ENCODE measurements at places on chromosomes 7 and 10.
A peak's percentile ranks its signal among the peaks of the same experiment; 100 is the strongest.

- DNase-seq = no peak
These were observed 51.4 kb downstream of the RBM20 start for GRCh38 chr10:110695539-110695886.

GRCh38 chr7:496528-497295 is 22.9 kb downstream of the PDGFA start:
- no peak for DNase-seq

DNA sequence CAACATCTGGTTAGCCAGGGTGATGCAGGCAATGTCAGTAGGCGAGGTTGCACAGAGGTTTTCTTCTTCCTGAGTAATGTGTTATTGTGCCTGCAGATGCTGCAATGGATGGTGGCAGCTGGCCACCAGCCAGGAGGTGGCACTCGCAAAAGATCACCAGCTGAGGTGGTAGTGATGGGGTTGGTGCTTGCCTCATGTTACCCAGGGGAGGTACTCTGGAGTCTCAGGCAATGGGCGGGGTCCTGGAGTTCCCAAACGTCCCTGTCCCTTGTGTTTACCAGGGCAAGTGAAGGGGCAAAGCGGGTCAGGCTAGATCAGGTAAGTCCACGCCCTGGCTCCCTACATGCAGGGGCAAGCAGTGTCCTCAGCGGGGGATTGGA is 21.1 kb downstream of the CLRN3 start:
- DNase-seq = no peak

DNA sequence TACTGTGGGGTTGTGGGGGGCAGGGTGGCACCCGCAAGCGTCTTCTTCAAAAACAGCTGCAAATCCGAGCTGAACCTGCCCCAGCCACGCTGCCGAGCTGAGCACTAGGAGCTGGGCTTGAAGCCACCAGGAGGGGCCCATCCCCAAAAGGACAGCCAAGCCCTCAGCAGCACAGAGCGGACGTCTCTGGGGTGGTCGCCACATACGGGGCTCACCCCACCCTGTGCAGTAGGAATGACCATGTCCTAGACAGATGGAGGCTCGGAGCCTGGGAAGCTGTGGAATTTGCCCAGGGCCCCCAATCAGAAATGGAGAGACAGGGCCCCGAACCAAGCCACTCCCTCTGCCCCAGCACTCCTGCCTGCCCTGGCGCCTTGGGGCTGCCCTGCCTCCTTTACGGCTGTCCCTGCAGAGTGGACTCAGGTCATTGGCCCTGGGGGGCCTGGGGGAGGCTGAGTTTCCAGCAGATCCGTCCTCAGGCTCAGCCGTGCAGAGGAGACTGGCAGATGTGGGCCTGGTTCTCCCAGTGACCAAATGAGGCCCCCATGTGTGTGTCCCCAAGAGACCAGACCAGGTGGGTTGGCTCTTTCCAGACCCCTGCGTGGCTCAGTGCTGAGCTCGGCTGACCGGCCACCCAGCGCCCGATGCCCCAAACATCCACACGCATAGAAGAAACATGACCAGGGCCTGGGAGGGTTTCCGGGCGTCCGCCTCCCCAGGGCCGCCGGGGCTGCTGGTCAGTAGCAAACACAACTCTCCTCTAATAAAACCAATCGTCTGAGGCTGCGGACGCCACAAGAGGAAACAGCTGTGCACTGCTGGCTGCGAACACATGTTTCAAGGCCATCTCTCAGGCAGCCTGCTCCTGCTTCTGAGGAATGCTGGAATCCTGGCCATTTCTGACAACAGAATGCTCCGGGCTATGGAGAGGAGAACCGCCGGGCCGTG is 54.9 kb downstream of the PDGFA start:
- DNase-seq = no peak

DNA sequence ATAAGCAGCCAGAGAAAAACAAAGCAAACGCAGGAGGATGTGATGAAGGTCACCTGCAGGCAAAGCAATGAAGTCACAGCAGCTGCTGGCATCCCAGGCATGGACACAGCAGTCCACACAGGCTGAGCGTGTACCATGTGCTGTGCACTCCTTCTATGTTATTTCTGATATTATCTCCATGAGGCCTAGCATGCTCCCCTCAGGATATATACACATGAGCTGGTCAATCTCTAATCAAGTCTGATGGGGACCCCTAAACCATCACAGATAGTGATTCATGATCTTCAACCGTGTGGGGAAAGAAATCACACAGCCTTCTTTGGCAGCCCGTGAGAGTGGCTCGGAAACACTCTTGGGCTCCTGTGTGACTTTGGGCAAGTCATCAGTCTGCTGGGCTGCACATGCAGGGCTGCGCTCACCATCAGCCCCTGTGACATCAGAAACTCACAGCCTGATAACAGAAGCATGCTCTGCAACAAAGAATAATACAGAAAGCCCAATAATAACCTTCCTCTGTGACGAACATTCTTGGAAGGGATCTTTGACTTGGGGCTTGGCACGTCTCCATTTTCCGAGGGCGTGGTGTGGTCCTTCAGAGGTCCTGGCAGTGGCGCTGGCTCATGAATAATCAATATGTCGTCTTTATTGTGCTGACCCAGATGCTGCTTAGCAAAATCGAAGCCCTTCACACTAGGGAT is 83.0 kb upstream of the ATP6V0A4 start:
- no peak for DNase-seq

- DNase-seq = no peak
These were observed 4.0 kb upstream of the SVOPL start for GRCh38 chr7:138705167-138705566.

DNA sequence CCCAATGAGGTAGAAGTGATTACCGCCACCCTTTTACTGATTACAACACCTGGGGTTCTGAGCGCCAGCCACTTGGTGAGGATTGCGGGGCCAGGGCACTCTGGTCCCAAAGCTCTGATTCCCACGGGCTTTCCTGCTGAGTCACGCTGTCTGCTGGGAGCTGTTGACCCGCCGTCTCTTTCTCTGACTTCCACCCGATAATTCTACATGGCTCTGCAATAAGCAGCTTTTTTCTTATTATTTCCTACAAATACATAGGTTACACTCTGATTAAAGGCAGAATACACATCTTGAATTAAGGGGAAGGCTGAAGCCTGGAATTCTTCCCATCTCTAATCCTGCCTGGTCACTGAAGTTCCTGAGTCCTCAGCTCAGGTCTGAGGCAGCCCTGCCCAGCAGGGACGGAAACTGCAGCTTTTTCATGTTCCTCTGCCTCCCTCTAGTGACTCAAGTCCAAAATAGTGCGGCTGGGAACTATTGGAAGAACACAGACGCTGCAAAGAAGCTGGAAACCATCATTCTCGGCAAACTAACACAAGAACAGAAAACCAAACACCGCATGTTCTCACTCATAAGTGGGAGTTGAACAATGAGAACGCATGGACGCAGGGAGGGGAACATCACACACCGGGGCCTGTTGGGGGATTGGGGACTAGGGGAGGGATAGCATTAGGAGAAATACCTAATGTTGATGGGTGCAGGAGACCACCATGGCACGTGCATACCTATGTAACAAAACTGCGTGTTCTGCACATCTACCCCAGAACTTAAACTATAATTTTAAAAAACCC is 178.3 kb downstream of the PRKCQ start:
- DNase-seq = peak; percentile 87

All from GM13976 (cell line).